Astrocyte (in vitro differentiated cells and primary cell): ENCODE measurements at places on chromosomes 1 and 21.

- DNase-seq = peak; percentile 86
Observed at GRCh38 chr1:200372095-200372884, 37.5 kb downstream of the ZNF281 start.

DNA sequence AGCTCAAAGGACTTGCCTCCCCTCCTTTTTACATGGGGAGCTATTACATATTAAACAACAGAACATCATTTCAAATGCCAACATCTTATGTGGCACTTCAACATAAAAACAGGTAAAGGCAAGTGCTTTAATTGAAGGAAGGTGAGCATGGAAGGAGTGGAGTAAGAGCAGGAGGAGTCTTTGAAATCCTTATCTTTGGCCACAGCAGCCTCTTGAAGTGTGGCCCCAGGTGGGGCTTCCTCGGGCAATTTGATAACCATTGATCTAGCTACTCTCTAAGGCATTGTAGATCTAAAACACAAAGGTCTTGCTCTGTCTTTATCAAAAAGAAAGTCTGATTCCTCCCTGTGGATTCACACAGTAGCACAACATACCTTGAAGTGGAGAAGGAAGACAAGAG, 70.9 kb upstream of the PPP2R5A start:
- DNase-seq = no peak

- DNase-seq = no peak
Observed at GRCh38 chr1:246798107-246798506, 73.9 kb downstream of the SCCPDH start.

DNA sequence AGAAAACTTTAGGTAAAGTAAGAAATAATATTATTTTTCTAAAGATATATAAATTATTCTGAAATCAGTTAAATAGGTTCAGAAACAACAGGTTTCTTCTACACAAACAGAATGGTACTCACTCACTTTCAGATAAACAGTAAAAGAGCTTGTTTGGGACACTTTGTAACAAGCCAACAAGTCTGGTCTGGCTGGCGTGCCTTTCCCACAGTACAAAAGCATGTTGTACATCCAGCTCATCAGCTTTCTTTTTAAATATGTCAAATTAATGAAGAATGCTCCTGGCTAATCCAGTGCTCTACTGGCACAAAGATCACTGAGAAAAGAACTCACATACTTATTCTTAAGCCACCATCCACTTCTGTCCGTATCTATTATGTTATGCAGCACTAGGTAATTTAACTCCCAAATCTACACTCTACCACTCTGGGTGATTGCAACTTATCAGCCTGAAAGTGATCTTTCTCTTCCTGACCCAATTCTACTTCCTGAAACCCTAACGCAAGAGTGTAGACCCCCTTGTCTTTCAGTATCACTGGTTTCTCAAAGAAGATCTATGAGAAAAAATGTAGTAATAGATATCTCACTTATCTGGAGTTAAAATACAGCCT, 32.6 kb downstream of the TRIT1 start:
- DNase-seq = no peak

DNA sequence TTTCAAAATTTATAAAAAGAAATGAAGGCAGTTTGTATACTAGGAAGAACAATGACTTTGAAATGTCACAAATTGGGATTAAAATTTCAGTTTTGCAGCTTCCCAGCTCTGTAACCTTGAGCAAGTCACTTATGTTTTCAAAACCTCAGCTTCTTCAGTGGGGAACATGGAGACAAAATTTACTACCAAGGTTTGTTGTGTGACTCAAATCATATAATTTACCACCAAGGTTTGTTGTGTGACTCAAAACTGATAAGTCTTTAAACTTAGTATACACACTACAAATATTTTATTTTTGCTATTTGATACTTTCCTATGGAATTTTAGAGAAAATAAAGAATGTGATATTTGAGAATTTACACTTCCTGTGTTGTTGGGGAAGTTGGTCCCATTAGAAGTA, 219.9 kb downstream of the KCTD3 start:
- DNase-seq = no peak

DNA sequence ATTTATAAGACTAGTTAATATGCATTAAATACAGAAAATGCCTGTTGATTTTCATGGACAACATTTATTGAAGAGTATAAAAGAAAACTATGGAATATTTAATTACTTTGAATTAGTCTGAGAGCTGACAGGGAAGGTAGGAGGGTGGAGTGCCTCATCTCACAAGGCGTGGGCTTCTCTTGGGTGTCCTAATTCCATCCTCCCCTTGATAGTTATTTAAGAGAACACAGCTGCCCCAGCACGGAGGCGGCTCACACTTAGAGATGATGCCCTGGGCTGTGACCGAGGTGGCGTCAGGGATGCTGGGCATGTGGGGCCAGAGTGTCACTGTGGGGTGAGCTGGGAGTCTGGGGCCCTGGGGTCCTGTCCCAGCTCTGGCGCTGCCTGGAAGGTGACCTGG, 493.0 kb downstream of the PTPRU start:
- DNase-seq = no peak

- no peak for DNase-seq
Observed at GRCh38 chr1:29120367-29120766, 3.3 kb downstream of the TMEM200B start.

GRCh38 chr1:234517110-234517802, 38.3 kb upstream of the TARBP1 start:
- no peak for DNase-seq

DNA sequence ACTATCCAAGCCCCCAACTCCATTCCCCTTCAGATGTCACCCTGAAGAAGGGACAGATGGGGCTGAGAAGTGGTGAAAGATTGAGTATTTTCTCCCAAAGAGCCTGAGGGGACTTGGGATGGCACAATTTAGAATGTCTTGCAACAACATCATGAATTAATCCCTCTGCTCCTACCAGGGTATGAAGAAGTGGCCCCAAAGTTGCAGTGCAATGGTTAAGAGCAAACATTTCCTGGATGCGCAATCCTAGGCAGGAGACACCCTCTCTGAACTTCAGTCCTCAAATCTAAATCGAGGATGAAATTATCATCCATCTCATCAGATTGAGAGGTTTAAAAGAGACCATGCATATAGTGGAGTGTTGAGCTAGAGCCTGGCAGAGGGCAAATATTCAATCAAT, 28.6 kb upstream of the CITED4 start:
- DNase-seq = no peak

DNA sequence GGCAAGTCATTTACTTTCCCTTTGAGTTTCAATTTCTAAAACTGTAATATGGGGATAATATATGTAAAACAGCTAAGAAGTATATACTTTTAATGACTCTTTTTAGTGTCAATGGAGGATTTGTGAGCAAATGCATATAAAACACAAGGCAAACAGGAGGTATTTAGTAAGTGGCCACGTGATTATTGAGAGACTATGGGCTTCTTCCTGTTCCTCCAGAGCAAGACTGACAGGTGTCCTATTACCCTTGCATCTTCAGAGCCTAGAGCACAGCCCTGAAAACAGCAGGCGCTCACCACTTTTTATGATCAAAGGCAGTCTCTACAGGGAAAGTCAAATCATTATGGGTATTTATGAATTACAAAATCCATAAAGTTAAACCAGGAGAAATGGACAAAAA, 941 bp upstream of the ROR1 start:
- DNase-seq = no peak

DNA sequence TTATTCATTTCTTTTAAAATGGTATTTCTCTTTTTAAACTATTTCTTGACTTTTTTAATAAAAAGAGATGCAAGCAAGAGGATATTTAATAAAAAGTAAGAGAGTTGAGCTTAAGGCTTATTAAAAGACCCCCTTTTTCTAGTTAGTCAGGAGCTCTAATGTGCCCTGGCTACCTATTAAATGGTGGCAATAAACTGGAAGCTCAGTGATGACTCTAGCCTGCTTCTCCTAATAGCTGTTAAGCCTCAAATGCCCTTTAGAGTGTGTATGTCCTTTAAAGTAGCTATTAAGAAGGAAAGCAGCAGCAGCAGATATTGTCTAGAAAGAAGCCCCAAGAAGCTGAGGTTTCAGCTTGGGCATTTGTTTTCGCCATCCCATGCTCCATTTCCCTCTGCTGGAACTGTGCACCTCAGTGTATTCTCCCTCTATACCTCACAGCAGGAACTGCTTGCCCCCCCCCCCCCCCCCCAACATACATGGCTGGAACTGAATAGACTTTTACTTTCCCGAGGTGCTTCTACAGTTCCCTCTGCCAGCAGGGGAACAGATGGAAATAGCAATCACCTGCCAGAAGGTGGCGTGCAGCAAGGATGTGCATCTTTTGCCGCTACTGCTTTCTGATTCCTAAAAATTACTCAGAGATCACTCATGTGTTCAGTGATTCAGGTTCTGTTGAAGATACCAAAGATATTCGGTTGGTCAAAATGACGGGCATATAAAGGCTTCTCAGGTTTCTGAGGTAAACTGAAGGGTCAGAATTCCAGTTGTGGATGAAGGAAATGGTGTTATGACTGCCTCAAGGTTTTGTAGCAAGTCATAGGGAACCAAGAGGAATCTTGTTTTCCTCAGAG, 2.5 kb downstream of the RGS4 start:
- DNase-seq = peak; percentile 84

DNA sequence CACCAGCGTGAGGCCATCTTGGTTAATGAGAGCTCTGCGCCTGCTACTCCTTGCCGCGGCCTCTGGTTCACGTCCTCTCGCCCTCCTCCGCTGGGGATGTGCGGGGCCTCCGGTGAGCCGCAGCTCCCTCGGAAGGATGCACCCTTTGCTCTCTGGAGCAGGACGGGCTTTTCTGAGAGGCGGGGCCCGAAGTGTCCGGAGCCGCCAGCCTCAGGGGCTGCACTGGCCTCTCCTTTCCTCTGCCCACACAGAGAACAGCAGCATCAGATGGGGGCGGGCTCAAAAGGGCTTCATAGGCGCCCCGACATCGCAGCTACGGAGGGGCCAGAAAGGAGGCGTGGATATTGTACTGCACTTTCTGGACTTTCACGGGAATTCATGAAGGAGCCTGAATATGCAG, 284.7 kb downstream of the CAMTA1 start:
- DNase-seq = peak; percentile 5

DNA sequence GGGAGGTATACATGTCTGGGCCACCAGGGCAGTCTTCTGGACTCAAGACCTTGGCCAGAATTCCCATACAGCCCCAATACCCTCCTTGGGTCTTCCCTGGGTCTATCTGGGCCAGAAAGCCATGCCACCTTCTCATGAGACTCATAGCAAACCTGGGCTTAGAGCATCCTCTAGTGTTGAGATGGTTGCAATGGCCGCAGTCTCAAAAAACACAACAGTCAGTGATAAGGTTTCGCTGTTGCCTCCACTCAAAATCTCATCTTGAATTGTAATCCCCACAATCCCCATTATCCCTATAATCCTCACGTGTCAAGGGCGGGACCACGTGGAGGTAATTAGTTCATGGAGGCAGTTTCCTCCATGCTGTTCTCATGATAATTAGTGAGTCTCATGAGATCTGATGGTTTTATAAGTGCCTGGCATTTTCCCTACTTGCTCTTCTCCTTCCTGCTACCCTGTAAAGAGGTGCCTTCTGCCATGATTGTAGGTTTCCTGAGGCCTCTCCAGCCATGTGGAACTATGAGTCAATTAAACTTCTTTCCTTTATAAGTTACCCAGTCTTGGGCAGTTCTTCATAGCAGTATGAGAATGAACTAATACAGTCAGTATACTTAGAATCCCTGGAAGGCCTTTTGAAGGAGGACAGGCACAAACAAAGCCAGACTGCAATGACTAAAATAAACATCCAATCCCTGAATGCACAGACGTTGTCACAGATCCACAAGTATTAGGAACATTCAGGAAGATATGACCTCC, 77.0 kb downstream of the CTH start:
- peak; percentile 22 for DNase-seq

- no peak for DNase-seq
Observed at GRCh38 chr1:169724168-169724567, 9.7 kb downstream of the SELE start.

GRCh38 chr1:75257424-75257823, 123.2 kb downstream of the LHX8 start:
- DNase-seq = no peak

DNA sequence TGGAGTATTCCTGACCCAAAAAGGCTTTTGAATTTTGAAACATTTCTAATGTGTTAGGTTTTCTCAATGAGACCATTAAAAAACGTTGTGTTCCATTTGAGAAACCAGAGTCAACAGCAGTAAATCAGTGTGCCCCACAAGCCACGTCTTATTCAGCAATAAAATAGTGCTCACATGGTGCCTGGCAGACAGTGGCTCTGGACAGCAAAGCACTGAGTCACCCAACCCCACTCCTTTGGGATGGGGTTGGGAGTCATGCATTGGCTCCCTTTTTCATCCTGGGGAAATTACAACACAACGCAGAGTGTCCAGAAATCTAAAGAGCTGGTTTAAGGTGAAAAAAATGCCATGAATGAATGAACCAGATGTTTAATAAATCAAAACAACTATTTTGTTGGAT, 46.5 kb downstream of the KCNJ15 start:
- DNase-seq = peak; percentile 84

GRCh38 chr1:40301066-40301465, 16.0 kb downstream of the COL9A2 start:
- no peak for DNase-seq

DNA sequence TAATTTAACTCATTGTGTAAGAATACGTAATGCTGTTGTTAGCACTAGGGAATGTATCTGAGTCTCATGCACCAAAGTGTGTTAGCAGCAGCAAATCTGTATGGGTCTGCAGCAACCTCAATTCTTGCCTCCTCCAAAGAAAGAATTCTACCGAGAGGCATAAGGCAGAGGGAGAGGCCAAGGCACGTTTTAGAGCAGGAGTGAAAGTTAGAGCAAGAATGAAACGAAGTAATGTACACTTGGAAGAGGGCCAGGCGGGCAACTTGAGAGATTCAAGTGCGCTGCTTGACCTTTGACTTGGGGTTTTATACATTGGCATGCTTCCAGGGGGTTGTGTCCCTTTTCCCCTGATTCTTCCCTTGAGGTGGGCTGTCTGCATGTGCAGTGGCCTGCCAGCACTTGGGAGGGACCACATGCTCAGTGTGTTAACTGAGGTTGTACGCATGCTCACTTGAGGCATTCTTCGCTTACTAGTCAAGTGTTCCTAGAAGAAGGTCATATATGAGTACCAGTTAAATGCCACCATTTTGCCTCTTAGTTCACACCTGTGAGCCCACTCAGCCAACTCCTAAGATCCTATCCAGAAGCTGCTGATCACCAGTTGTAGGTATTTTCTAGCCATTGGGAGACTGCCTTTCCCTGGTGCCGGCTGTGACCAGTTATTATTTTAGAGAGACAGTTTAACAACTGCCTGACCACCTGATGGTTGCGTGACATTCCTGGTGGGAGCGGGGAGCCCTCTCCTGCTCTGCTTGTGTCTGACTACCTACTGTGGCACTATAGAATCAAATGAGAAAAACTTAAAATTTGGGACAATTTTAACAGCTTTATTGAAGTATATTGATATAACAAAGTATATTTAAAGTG, 2.7 kb upstream of the CNN3 start:
- DNase-seq = no peak

GRCh38 chr1:245983294-245983967, 523.6 kb downstream of the SMYD3 start:
- DNase-seq = no peak
